ENCODE measurements at places on chromosomes 2 and 18.

- DNase-seq = no peak
These were observed 10.5 kb upstream of the IL1A start for GRCh38 chr2:112794841-112795240.

GRCh38 chr2:17317439-17317976 lies 200.7 kb downstream of the RAD51AP2 start:
- DNase-seq = no peak

DNA sequence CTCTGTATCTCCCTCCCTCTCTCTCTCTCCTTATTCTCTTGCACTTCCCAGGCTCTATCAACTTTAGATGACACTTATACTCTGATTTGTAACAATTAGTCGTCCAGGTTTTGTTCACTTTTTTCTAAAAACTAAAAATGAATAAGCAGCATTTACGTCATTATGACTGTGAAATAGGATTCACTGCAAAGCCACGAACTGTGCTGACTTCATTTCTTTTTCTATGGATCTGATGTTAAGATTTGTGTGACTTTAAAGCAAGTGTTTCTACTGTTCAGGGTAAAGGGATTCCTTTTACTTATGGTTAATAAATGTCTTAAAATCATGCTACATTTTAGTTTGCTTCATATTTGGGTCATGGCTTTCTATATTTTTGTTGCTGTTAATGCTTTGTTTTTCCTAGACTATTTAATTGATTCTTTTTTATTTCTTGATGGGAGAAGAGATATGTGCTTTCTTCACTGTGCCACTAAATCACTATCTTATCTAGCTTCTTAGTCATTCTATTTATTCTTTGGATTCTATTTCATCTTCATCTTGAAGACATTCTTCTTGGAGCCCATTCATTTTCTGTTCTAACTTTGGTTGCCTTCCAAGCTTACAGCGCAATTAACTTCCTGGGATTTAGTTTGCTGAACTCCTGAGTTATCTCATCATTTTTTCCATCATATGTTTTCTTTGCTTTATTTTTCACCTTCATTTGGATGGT lies 480.4 kb upstream of the TRIB2 start:
- no peak for DNase-seq

DNA sequence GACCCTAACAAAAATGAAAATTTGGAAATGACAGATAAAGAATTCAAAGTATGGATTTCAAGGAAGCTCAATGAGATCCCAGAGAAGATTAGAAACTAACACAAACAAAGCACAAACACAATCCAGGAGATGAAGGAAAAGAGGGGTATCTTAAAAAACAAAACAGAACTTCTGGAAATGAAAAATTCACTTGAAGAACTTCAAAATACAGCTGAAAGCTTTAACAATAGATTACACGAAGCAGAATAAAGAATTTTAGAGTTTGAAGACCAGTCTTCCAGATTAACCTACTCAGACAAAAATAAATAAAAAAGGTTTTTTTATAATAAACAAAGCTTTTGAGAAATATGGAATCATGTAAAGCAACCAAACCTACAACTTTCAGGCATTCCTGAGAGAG lies 671.8 kb upstream of the SLC39A10 start:
- no peak for DNase-seq

DNA sequence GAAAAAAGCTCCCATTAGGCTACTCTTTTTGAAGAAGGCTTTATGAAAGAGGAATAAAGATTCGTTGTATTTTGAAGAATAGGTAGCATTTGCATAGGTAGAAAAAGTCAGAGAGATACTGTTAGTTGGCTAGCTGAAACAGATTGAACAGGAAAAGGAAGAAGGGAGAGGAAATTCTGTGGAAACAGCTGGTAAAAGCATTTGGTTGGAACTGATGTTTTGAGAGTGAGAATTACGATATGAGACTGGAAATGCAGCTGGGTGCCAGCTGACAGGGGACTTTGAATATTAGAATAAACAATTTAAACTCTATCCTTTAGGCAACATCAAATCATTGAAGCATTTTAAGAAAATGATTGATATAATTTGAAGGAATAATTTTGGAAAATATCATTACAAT lies 96.7 kb upstream of the CNTNAP5 start:
- no peak for DNase-seq

DNA sequence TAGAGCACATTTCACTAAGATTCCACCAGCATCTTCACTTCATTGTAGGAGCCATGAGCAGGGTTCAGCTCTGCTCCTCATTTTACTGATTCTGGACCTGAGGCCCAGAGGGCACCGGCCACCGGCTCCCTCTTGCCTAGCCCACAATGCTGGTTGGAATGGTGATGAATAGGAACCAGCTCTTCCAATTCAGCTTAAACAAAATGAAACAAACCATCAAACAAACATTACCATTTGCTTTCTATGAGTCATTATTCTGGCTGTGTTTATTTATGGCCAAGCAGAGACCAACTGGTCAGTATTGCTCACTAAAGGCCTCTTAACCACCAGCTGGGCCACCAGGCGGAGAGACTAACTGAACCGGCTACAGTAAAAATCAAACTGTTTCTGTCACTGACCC lies 176.7 kb downstream of the MTX2 start:
- peak; percentile 73 for DNase-seq

DNA sequence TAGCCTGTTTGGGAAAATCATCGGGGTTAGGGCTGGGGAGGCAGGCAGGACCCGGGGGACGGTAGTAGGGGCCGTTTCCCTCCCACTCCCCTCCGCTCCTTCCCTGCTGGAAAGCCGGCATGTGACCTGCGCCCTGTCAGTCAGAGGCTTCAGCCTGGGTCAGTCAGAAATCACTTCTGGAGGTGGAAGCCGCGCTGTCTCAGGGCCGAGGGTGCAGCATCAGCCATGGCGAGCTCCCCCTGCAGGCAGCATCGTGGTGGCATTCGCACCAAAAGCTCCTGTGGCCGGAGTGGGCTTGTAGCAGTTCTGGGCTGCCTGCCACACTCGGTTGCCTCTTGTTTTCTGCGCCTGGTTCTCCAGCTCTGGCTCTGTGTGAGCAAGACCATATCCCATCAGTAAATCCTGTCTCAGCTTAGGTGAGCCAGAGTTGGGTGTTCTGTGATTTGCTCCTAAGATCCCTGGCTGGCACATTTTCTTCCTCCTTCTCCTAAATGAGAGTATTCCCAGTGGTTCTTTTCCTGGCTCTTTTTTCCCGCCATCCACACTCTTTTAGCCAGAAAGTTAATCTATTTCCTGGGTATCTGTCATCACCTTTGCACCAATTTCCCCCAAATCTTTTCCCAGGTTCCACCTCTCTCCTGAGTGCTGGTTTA lies 123.9 kb upstream of the CD302 start:
- DNase-seq = peak; percentile 50

GRCh38 chr2:26816893-26817292 lies 31.0 kb downstream of the CENPA start:
- peak; percentile 9 for DNase-seq
